EH (cell line): ENCODE measurements at places on chromosomes 6 and 20.

DNA sequence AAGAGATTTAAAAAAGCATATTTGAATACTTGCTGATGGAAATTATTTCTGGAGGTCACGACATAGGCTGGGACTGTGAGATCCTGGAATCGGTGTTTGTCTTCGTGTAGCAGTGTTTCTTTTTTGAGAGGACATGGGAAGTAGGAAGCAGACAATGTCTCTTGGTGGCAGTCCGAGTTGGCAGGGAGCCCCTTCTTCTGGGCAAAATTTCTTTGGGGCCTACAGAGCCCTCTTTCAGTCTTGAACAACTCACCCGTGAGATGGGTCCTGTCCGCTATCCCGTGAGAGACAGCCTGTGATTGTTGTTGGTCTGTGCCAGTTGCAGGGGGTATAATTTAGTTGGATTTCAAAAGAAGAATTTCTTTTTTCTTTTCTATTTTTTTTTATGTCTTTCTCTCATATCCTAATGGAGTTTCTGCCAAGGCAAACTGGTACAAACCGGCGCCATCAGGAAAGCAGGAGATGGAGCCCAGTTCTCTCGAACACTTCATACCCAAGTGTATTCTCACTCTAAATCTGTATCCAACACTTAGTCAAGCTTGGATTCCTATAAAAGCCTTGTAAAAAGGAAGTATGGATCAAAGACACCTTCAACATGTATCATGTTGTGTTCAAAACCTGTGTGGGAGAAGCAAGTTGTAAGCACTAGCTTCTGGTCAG, 785.1 kb downstream of the MAFB start:
- DNase-seq = no peak

DNA sequence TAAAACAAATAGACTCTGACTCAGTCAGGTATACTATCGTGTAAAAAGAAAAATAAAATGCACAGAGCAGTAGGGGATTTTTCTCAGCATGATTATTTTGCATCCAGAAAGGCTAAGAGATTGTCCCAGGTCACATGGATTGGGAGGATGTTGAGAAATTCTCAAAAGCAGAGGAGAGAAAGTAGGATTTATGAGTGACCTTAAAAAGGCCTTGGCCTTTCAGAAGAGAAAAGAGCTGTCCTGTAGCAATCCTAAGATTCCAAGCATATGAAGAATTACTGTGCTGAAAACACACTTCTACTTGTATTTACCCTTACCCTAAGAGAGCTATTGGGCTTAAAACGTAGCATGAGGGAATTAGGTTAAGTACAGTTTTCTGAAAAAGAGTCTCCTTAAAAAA, 149.7 kb upstream of the ENPP5 start:
- no peak for DNase-seq

DNA sequence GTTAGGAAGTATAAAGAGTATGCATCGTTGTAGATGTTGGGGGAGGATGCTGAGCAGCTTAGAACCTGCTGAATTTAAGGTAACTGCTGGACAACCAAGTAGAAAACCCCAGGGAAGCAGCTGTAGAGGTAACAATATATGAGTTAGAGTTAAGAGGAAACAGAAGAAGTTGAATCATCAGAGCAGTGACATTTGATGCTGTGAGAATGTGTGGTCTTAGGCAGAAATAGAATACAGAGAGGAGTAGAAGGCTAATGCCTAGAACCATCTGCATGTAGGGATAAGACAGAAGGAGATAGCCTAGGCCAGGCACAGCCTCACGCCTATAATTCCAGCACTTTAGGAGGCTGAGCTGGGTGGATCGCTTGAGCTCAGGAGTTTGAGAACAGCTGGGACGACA, 22.6 kb upstream of the DYNLRB1 start:
- no peak for DNase-seq

GRCh38 chr6:132425176-132425575, 23.9 kb upstream of the MOXD1 start:
- DNase-seq = no peak

DNA sequence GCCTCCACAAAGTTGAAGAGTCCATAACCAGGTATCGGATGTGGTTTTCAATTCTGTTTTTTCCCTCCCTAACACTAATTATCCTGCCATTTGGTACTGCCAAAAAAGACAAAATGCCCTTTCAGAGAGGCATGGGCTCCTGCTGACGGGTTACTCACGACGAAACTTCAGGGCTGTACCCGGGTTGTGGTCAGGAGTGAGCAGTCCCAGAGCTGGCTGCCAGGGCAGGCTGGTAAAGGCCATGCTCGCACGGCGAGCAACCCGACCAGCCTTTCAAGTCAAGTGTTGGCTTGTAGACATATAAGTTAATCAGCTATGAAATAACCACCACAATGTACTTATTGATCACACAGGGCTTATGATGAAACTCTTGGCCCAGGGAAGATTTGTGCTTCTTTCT, 152.5 kb downstream of the FOXC1 start:
- no peak for DNase-seq

DNA sequence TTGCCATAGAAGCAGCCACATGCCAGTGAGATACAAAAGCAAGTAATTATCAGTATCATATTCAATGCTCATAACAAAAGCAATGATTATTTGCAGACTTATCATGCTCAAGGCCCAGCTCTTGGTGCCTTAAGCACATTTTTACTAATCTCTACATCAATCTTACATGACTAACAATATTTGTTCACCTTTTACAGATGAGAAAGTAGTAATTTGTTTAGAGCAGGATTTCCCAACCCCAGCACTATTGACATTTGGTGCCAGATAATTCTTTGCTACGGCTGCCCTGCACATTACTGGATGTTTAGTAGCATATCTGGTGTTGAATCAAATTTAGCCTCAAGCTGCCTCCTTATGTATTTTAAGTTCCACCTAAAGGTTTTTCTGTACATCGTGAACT, 19.0 kb upstream of the DOK5 start:
- DNase-seq = no peak

DNA sequence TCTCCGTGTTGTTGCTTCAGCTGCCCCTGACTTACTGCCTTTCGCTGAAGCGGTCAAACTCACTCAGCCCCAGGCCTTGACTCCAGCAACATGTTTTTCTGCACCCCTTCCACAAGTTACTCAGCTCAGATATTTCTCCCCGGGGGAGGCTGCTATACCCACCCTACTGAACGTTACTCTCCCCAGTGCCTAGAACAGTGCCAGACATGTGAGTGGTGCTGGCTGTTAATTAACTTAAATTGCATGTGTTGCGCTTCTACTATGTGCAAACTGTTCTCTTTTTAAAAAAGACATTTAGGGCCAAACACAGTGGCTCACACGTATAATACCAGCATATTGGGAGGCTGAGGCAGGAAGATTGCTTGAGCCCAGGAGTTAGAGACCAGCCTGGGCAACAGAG, 41.2 kb upstream of the DOK5 start:
- no peak for DNase-seq

- DNase-seq = no peak
These were observed 114.9 kb downstream of the EPHA7 start for GRCh38 chr6:93304505-93304904.

GRCh38 chr6:137696765-137697164, 170.3 kb upstream of the TNFAIP3 start:
- DNase-seq = no peak

DNA sequence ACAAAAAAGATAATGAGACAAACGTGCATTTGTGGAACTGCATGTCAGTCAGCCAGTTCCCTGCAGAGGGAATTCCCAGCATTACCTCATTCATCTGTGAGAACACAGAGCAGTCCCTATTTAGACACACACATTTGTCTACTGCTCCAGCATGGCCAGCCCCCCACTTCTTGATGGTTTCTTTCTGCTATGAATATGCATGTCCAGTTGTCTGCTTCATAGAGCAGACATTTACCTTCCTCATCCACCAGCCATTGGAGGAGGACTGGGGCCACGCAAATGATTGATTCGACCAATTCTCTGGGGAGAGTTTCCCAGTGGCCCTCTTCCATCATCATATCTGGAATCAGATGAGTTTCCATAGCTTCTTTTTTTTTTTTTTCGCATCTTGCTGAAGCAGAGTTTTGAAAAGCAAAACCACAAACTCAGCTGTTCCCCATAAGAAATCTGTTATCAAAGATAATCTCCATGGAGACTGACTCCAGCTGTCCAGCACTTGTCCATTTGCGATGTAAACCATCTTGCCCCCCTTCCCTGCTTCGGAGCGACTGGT, 11.8 kb downstream of the ENPP1 start:
- peak; percentile 82 for DNase-seq

- DNase-seq = peak; percentile 92
These were observed 86.1 kb downstream of the SLX4IP start for GRCh38 chr20:10521068-10521831.

DNA sequence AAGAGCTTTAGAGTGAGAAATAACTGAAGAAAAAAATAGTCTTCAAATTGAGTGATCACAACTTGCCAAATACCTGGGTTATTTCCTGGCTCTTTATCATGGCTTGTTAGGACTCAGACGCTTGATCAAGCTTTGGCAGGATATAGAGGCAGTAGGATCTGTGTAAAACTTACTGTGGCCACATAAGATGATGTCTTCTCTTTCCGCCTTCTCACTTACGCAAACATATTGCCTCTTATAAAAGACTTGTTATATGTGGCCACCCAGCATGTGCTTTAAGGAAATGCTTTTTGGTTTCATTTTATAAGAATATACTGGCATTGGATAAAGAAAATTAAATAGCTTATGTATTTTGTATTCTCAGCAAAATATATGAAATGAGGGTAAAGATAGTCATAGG, 101.8 kb upstream of the AKIRIN2 start:
- DNase-seq = no peak

GRCh38 chr6:100353276-100354015, 111.3 kb downstream of the SIM1 start:
- DNase-seq = peak; percentile 85

GRCh38 chr6:166308769-166309589, 787 bp upstream of the PRR18 start:
- DNase-seq = no peak

GRCh38 chr6:13877051-13877450, 47.7 kb upstream of the RNF182 start:
- DNase-seq = no peak

DNA sequence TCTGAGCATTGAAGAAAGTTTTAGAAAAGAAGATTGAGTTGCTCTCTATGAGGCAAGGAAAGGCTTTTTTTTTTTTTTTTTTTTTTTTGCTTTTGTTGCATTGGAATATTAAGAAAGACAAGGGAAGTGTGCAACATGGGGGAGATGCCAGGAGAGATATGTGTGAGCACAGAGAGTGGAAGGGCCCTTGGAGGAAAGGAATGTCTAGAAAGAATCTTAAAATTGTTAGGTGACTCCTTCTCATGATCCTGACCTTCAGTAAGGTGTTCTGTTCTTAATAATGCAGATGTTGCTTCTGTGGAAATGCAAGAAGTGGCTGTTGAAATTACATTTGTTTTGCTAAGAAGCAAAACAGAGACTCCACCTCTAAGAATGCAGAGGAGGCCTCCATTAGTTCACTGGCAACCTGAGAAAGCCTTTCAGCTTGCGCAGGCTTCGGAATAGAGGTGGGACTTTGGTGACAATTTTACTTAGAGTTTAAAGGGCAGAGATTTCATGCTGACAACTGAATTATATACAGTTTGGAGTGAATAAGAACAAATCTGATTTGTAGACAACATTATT, 118.0 kb upstream of the ASCC3 start:
- no peak for DNase-seq

GRCh38 chr6:43948527-43949485, 178.4 kb downstream of the MRPL14 start:
- DNase-seq = peak; percentile 80

- DNase-seq = peak; percentile 72
These were observed 29.3 kb downstream of the TRIM38 start for GRCh38 chr6:25991785-25992412.

DNA sequence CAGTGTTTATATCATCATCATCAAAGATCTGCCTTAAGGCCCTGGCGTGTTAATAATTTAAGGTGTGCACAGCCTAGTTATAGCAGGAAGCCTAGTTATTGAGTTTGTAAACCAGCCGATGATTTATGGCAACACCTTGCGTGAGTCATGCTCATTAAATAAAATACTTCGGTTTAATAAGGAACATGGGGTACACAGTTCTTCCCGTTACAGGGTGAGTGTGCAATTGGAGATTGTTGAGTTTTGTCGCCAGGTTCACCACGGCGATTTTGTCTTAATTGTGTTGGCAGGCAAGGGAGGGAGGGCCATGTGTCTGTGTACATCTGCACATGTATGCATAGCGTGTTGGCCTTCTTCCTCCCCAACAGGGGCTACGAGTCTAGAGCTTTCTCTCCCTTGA, 104.0 kb downstream of the TFAP2A start:
- DNase-seq = peak; percentile 23

- peak; percentile 37 for DNase-seq
These were observed 427.1 kb upstream of the NOX3 start for GRCh38 chr6:155882527-155883333.

- DNase-seq = no peak
These were observed 119.6 kb upstream of the MTHFD1L start for GRCh38 chr6:150745896-150746295.

DNA sequence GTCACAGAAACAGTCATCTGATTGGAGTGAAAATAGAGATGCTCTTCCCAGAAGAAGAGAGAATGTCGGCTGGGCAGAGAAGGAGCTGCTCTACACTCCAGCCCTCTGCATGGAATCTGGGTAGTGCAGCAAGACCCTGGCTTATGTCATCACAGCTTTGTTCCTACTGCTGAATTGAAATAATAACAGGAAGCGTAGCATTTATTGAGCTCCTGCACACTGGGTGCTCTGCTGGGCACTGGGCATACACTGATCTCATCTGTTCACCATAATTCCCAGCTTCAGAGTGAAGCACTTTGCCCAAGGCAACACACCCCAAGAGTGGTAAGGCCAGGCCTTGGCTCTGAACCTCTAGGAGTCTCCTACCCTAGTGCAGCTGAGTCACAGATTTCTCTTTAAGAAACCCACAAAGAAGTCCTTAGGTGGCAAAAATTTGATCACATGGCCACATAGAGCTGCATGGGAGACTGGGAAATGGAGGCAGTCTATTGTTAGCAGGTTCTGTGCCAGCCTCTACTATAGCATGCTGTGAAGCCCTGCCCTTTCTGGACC, 3.9 kb upstream of the SDCBP2 start:
- no peak for DNase-seq

- no peak for DNase-seq
These were observed 1.7 kb downstream of the SLC22A23 start for GRCh38 chr6:3455147-3455568.

DNA sequence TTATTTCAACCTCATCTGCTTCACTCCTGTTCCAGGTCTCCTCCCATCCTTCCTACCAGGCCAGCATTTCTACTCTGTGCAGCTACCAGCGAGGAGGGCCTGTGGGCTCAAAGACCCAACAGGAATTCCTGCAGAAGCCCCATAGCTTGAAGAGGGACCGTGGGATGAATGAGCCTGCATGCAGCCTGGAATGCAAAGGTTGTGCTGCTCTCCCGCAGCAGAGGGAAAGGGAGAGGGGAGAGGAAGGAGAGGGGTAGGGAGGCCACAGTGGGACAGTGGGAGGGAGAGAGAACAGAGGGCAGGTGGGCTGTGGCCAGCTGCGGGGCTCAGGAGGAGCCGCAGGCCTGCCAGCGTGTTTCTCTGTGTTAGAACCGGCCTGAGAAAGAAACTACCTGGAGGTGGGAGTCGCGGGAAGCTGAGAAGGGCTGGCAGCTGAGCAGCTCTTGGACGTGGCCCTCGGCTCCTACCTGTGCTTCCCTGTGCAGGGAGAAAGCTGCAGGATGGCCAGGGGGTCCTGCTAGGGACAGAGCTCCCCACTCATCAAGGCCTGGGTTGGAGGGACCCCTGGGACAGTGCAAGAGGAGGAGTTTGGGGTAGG, 66.1 kb upstream of the MLN start:
- DNase-seq = no peak

- no peak for DNase-seq
These were observed 1.3 kb downstream of the MCUR1 start for GRCh38 chr6:13813026-13813425.

GRCh38 chr6:104527761-104528415, 331.8 kb downstream of the HACE1 start:
- peak; percentile 62 for DNase-seq

- DNase-seq = peak; percentile 46
These were observed 18.8 kb downstream of the EFCAB8 start for GRCh38 chr20:32877507-32877906.
